Activated B cell treated with CpG ODN at 0.5 μM for 24 hours (primary cell): ENCODE measurements at places on chromosomes 7 and 10.

DNA sequence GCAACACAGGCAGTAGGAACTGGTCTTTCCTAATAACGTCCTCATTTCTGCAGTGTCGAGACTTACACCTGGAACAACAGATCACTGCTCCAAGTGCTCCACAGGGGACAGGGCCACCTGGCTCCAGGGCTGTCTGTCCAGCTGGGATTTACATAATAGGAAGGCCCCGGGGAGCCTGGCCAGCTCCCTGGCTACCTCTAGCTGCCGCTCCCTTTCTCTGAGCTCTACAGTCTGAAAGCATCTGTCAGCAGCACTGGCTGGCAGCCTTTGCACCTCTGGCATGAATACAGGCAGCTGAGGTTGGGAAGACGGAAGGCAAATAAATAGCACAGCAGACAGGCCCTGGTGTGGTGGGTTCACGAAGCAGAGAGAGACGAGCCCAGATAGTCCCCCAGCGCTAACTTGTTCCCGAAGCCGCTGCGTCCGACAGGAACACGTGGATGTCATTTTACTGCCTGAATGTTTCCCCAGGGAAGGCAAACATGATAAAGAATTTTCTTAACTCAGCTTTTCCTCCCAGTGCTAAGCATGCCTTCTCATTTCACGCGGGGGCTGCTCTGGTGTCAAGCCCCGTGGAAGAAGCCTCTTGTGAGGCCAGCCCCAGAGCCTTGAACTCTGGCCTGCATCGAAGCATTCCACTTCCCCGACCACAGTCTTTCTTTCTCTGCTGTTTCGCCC is 105.4 kb downstream of the ITIH5 start:
- DNase-seq, result no peak

- DNase-seq, result no peak
These were observed 378.5 kb downstream of the MDFIC start for GRCh38 chr7:115300231-115300870.

GRCh38 chr10:61286686-61287085 is 166.5 kb downstream of the TMEM26 start:
- no peak for DNase-seq

- DNase-seq, result no peak
These were observed 58.9 kb upstream of the STRIP2 start for GRCh38 chr7:129375141-129375938.
